ENCODE measurements at places on chromosomes 1 and 21. TPM values are rescaled to one million over a fixed set of nuclear protein-coding genes. Genes with fewer than 3 reads are reported as not detected.

DNA sequence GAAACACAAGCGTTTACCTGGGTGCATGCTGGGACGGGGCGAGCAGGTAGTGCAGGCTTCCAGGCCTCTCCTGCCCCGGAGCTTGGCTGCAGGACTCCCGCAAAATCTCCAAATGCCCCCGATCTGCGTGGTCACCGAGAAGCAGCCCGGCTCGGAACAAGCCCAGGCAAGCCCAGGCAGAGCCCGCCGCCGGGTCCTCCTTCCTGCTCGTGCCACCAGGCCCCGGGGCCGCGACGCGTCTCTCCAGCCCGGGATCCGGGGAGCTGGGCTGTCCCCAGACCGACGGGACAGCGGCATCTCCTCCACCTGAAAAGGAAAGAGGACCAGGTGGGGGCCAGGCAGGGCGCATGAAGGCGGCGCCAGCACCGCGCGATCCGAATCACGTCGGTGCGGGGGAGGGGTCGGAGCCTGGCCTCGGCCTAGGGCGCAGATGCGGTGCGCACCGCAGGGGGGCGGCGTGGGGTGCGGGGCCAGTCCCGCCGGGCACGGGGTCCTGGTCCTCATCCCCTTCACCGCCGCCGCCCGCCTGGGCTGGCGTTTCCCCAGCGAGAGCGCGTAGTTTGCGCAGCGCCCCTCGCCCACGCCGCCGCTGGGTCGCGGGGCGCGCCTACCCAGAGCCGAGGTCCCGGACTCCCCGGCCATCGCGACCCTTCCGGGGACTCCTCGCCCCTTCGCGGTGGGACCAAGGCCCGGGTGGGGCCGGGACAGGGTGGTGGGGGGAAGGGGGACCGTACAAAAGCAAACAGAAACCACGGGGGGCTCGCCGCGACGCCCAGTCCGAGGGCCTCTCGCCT is 52.4 kb upstream of the H6PD start:
- DNase-seq = peak; percentile 53

GRCh38 chr1:89719502-89720306 is 86.8 kb downstream of the LRRC8C start:
- DNase-seq = no peak

DNA sequence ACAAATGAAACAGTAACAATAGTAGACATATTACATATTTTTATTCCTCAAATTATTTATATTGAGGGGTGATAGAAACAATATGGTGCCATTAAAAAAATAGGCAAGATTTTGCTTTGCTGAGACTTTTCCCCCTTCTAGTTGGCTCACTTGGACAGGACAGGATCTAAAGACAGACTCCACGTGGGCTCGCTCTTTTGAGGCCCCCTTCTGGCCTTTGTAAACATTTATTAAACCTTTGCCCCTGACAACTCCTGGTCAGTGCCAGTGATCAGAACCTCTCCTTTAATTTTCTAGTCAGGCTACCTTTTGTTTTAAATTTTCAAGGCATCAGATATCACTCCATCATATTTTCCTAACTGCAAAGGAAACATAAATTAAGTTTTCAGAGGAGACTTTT is 49.7 kb upstream of the IFI44L start:
- DNase-seq = peak; percentile 1

DNA sequence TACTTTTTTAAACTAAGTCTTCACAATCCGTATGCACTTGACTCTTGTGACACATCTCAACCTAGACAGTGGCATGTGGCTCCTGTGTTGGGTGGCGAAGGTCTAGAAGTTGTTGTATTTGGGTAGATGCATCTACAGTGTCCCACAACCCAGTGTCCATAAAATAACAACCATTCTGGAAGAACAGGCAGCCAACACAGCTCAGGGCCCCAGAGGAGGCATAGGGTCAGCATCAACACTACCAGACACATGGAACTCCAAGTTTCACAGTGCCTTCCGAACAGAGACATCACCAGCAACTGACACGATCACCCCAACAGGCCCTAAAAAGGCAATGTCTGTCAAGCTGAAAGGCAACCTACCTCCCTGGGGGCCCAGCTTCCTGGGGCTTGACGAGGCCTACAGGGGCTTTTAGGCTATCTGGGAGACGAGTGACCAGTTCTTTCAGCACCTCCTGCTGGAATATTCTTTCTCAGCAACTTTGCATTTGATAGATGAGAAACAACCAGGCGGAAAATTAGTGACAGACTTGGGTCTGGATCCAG is 5.6 kb downstream of the SH3BP5L start:
- no peak for DNase-seq

- no peak for DNase-seq
Observed at GRCh38 chr1:40694353-40694874, 2.9 kb downstream of the NFYC start.

DNA sequence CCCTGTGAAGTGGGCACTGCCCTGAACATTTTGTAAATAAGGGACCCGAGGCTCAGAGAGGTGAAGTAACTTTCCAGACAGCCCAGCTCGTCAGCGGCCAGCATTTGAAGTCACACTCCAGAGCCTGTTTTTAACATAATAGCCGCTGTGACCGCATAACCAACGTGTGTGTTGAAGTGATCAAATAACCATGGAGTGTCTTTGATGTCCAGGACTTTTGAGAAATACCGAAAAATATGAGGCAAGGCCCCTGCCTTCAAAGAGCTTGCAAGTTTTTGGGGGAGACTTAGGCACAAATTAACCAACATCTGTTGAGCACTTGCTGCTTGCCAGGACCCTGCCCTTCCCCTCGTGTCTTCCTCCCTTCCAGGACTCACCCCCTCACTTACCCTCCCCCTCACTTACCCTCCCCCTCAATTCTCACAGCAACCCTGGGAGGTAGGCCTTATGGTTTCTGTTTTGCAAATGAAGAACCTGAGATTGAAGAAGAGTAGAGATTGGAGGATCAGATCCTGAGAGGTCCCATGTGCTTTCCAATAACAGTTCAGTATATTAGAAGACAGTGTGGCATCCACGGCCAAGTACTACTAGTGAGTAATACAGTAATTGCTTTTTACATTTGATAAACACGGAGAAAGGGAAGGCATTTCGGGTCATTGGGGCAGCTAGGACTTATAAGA is 1.3 kb upstream of the SLC16A1 start:
- DNase-seq = peak; percentile 79

DNA sequence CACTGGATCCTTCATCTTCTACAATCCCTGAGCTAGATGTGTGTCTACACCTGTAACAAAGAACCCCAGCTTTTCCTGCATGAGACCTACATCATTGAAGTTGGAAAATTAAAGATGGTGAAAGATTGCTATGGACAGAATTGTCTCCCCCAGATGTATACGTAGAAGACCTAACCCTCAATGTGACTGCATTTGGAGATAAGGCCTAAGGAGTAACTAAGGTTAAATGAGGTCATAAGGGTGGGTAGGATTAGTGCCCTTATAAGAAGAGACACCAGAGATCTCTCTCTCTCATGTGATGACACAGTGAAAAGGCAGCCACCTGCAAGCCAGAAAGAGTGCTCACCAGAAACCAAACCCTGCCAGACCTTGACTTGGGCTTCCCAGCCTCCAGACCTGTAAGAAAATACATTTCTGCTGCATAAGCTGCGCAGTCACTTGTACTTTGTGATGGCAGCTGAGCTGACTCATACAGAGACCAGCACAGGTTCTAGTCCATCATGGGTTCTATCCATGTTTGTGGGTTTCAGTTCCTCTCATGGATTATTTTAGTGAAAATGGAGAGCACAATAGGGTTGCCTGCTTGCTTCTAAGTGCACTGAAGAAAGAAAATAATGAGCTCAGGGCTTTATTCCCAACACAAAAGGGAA is 180.8 kb downstream of the TPR start:
- no peak for DNase-seq

DNA sequence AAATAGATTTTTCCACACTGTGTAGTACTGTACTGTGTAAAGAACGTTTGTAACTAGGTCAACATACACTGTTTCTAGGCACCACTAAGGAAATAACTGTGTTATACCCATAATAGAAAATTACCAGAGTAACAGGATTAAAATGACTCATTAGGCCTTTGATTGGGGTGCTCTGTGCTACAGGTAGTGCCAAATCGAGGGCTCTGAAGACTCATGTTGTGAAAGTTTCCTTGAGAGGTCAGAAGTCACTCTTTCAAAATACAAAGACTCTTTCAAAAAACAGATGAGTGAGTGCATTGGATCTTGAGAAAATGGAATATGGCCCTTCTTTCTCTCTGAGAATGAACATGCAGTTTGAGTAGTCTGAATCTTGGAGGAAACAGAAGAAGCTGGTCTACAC is 143.0 kb downstream of the MRPL39 start:
- no peak for DNase-seq

DNA sequence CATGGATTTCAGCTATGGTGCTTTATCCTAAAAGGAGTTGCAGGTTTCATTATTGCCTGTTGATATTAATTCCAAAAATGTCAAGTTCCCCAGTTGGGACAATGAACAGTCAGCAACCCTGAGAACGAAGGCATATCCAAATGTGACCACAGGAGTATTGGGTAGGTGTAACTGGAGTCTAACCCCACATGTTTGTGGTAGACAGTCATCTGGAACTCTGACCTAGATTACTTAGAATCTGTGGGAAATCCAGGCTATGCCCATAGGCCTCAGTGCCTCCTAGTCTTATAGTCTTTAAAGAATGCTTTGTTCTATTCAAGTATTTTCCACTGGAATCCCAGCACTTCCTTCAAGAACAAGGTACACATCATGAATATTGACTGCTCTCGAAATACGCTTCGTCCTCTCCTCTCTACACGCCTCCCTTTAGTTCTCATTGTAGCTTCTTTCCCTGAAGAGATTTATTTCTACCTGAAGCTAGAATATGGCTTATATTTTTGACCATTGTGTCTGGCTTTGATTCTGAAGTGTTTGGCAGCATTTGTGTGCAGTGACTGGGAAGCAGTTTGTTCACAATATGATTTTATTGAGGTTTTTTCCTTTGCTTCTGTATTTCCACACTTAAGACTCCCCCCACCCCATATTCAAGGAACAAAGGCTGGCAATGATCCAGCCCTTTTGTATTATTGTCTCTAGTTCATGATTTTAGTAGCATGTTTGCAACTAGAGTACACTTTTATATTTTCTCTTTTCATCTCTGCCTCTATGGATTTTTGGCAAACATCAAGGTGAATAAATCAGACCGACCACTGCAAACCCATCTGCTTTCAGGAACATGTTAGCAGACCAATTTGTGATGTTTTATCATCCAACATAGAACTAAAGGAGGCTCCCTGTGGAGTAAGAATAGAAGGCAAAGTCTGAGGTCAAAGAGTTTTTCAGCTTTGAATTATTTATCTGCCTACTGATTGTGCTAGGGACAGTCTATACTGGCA is 178.6 kb downstream of the GPR52 start:
- DNase-seq = no peak

The MYOCOS gene
- not detected for total RNA-seq

The DNAI4 gene
- 0.04 TPM for total RNA-seq

The NPR1 gene
- not detected for total RNA-seq

The AADACL4 gene
- total RNA-seq = not detected

The HAO2 gene
- total RNA-seq = not detected

The TMEM54 gene
- 2.5 TPM for total RNA-seq

The CELA2A gene
- total RNA-seq = not detected

The PHC2 gene
- 53.5 TPM for total RNA-seq

Measured in HepG2 (cell line).